ENCODE measurements at places on chromosomes 1 and 21. TPM values are rescaled to one million over a fixed set of nuclear protein-coding genes. Genes with fewer than 3 reads are reported as not detected.

The MTR gene
- total RNA-seq = 20.9 TPM

The FCRL6 gene
- not detected for total RNA-seq

The RGSL1 gene
- not detected for total RNA-seq

The CFH gene
- 3.8 TPM for total RNA-seq

The EDARADD gene
- not detected for total RNA-seq

The CNIH3 gene
- 8.4 TPM for total RNA-seq

The TNFRSF14 gene
- 13.8 TPM for total RNA-seq

The ATAD3A gene
- 36.6 TPM for total RNA-seq

The IFFO2 gene
- total RNA-seq = 16.5 TPM

The UBXN10 gene
- 11.9 TPM for total RNA-seq

The PADI1 gene
- 28.3 TPM for total RNA-seq

The RAB25 gene
- total RNA-seq = 129 TPM

The NBPF15 gene
- 42.6 TPM for total RNA-seq

The NTMT2 gene
- not detected for total RNA-seq

The IVNS1ABP gene
- 38.8 TPM for total RNA-seq

The SLFNL1 gene
- total RNA-seq = 0.35 TPM

The ILDR2 gene
- not detected for total RNA-seq

The NEK2 gene
- total RNA-seq = 56.0 TPM

The ARL8A gene
- total RNA-seq = 42.6 TPM

The TNFRSF1B gene
- 3.3 TPM for total RNA-seq

The KRTAP22-2 gene
- total RNA-seq = not detected

The CACNA1S gene
- not detected for total RNA-seq

The PYHIN1 gene
- total RNA-seq = not detected

The CDA gene
- total RNA-seq = 41.9 TPM

The GTF2B gene
- 18.3 TPM for total RNA-seq

The LCE1B gene
- not detected for total RNA-seq

The NFIA gene
- total RNA-seq = 32.8 TPM

The CADM3 gene
- not detected for total RNA-seq

The CLCA4 gene
- total RNA-seq = not detected

The C1orf167 gene
- not detected for total RNA-seq

The CNKSR1 gene
- 33.4 TPM for total RNA-seq

The ACOT11 gene
- 25.7 TPM for total RNA-seq

The RO60 gene
- total RNA-seq = 40.4 TPM

The TRIM67 gene
- total RNA-seq = not detected

The IL22RA1 gene
- total RNA-seq = 4.2 TPM

The USP33 gene
- total RNA-seq = 54.9 TPM

The SPRR2E gene
- not detected for total RNA-seq

The C1QB gene
- total RNA-seq = not detected

The TSACC gene
- total RNA-seq = 0.75 TPM

The SMCP gene
- total RNA-seq = not detected

The ZNF691 gene
- total RNA-seq = 14.6 TPM

The GRHL3 gene
- 1.7 TPM for total RNA-seq

The BRINP3 gene
- not detected for total RNA-seq

The LRP8 gene
- total RNA-seq = 85.3 TPM

The MIXL1 gene
- not detected for total RNA-seq

The PAQR6 gene
- 12.3 TPM for total RNA-seq

The LCE1F gene
- total RNA-seq = not detected

The ZSWIM5 gene
- total RNA-seq = 0.55 TPM

All from PC-9 (cell line).